RPMI8226 (cell line): ENCODE measurements at places on chromosomes 5 and 9.
A peak's percentile ranks its signal among the peaks of the same experiment; 100 is the strongest.

DNA sequence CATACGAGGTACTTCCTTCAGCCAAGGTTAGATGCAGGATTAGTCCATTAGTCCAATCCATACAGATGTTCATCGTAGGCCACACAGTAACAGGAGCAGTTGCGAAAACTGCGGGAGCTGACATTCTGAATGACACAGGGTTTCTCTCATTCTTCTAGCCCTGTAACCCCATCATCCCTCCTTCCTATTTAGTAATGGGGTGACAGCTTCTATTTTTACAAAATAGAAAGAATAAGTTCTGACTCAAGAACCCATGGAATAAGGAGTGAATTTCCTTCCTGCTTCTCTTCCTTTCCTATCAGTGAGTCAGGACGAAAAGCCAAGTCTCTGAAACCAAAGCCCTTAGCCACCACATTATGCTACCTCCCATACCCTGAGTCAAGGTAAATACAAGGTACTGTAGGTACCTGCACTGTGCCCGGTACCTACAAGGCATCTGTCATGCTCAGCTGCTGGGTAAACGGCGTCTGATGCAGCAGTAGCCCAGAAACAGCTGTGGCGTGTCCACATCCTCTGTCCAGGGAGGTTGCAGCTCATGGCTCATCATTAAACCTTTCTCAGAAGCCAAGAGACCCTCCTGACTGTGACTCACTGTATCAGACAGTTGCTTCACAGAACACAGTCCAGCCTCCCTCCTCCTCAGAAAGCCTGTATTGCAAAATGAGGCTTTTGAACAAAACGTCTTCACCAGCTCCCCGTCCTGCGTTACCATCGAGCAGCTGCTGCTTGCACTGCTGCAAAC is 84.2 kb downstream of the ESM1 start:
- no peak for DNase-seq

DNA sequence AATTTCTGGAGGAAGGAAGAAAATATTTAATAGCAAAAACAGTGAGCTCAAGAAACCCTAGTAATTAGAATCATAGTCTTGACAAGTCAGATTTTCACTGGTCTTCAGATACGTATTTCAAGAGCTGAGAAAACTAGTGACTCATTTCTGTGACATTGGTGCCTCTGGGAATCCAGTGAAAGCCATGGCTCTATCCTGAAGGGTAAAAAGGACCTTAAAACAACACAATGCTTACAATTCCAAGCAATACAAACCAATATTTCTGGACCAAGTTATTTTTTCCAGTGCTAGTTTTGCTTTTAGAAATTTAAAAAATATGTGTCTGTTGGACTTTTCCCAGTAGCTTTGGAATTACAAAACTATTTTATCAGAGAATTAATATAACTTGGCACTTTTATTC is 140.3 kb downstream of the LPAR1 start:
- no peak for DNase-seq

DNA sequence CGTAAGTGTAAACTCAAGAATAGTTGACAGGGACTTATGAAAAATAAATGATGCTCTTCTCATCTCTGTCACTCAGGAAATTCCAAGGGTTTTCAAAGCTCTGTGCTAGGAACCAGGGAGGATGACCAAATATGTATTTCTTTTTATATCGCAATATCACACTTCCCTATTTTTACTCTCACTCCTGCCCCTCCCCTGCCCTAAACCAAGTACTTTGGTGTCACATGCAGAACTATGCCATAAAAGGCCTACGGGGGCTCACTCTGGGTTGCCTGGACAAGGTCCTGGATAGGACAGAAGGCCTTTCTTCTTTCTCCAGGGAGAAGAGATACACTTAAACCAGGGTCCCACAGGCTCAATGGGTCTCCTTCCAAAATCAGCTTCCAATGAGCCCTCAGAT is 8.3 kb upstream of the RETREG1 start:
- DNase-seq: no peak

GRCh38 chr9:126893079-126893478 is 21.5 kb upstream of the RALGPS1 start:
- no peak for DNase-seq

GRCh38 chr5:80067531-80068245 is 32.5 kb downstream of the THBS4 start:
- no peak for DNase-seq

DNA sequence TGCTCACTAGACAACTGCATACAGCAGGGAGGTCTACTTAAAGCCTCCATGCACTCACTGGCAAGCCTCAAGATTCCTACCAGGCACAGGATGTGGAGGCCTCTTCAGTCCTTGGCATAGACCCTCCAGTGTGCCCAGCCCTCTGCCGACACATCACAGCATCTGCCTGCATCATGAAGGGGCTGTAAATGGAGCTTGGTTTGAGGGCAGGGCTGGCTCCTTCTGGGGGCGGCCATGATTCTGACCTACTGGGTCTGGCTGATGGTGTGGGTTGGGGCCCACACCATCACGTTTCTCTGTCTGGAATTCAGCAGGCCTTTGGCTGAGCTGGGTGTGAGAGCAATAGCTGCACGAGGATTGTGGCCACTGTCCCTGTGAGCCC is 84.9 kb upstream of the SHB start:
- no peak for DNase-seq

DNA sequence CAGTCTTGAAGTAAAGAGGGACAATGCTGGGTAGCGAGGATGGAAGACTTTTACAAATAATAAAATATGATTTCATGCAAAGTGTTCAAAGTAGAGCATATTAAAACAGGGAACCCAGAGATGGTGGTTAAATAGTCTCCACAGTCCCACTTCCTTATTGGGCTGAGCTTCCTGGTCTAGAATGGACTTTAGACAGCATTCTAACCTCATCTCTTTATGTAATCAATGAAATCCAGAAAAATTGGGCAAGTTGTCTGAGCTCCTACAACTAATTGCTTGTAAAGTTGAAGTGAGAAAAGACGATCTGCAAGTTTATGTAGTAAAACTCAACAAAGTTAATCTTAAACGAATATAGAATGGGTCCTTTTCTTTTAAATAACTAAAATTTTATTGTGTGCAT is 328.9 kb downstream of the PJA2 start:
- no peak for DNase-seq

DNA sequence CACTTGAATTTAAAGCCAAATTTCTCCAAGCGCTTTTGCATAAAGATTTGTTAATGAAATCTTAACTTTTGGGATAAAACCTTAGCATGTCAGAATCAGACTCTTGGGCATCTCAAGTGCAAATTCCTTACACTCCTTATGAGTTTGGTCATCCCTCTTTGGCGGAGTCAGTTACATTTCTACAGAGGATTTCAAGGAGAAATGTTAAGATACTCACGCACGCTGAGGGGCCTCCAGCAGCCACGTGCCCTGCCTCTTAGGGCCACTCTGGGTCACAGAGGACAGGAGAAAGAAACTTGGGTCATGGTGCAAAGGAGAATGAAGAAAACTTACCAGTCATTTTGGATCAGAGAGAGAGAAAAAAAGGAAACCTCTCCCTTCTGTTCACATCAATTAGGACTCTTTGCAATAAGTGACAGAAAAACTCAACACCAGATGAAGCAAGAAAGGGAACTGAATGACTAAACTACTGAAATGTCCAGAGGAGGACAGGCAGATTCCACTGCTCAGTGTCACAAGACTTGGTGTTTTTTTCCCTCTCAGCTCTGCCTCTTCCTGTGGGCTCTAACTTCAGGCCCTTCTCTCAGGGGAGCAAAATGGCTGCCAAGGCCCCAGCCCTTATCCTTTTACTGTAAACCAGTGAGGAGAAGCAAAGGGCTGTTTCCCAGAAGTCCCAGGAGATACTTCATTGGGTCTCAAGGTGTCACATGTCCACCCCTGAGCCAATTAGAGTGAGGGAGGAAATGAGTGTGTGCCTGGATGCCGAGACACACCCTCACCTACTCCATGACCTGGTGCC is 63.3 kb upstream of the NFIL3 start:
- DNase-seq: no peak

DNA sequence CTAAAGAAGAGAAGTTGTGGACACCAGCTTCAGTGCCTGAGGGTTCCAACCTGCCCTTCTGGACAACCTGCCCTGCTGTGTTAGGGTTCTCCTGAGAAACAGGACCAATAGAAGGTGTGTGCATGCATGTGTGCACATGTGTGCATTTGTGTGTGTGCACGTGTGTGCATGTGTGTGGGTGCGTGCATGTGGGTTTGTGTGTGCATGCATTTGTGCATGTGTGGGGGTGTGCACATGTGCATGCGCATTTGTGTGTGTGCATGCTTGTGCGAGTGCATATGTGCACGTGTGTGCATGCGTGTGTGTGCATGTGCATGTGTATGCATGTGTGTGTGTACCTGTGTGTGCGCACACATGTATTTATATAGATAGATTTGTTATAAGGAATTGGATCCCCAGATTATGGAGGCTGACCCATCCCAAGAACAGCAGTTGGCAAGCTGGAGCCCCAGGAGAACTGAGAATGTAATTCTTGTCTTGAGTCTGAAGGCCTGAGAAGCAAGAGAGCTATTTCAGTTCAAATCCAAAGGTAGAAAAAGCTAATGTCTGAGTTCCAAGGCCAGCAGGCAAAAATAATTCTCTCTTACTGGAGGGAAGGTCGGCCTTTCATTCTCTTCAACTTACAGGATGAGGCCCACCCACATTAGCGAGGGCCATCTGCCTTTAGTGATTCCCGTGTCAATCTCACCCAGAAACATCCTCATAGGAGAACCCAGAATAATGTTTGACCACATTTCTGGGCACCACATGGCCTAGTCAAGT is 62.9 kb upstream of the SYNPO start:
- DNase-seq: no peak

GRCh38 chr5:11110128-11110527 is 349.1 kb upstream of the DAP start:
- DNase-seq: no peak

GRCh38 chr9:135301271-135302263 is 178.0 kb upstream of the PPP1R26 start:
- peak; percentile 2 for DNase-seq

DNA sequence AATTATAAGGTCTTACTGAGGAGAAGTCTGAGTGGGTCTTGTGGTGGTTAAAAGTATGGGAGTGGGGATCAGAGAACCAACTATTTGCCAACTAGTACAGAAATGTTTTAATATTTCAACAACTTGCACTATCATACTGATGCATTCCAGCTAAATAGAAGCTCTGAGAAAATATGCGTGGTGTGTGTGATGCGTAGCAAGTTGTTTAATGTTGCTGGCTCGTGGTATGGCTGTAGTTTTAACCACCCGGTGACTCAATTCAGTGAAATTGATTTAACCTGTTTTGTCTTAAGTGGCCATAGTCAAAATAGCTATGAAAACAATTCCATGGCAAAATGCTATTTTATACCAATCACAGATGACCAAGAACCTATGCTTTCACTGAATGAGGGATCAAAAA is 176.5 kb upstream of the SLC24A2 start:
- DNase-seq: no peak

DNA sequence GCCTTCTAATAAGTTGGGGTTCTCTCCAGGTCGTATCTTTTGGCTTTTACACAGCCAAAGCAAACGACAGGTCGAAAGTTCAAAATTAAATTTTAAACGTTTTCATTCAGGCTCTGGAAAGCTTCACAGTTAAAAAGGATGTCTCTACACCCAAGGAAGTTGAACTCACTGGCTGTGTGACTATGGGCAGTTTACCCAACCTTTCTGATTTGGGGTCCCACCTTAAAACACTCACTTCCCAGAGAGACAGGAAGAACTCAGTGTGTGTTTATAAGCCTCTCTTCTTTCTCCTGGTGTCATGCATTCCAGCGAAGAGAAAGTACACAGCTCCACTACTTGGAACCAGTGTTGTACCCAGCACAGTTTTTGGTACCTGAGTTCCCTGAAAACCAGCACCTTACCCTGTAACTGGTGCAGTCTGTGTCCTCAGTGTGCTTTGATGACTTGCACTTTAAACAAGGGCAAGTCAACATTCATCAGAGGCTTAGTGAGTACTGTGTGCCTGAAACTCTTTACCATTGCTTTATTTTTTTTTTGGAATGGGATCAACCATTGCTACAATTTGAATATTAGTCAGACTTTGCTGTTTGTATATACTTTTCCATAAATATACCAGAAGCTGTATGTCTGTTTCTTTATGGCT is 1.7 kb downstream of the SRD5A1 start:
- no peak for DNase-seq

GRCh38 chr9:75893106-75893505 is 2.6 kb downstream of the PCSK5 start:
- no peak for DNase-seq

DNA sequence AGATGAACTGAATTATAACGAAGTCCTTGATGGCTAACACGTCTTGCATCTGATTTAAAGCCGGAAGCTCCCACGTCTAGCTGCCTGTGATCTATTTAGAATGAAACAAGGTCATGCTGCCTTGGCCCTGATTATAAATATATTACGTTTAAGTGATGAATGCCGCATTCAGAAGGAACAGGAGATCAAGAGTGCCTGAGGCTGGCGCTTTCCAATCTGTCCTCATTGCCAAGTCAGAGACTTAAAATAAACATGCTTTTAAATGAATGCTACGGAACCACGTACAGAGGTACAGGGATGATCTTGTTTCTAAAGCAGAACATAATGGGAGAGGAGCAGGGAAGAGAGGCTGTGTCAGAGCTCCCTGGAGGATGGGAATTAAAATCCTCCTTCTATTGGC is 292.8 kb downstream of the TLE1 start:
- DNase-seq: no peak

DNA sequence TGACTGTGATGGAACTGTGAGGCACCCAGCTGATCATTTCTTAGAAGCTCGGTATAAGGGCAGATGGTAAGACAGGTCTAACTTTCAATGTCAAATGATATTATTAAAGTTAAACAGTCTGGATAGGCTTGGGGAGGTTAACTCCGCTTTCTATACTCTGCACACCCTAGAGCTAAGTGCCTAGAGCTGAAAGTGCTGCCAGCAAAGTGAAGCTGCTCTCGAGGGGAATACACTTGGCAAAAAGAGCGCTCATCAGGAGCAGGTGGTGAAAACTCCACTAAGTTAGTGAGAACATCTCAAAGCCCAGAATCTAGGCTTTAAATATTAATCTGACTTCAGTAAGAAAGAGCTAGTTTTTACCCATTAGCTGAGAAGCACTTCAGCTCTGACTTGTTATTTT is 349.6 kb upstream of the SLC30A5 start:
- no peak for DNase-seq

- no peak for DNase-seq
Observed at GRCh38 chr9:134189145-134189469, 24.7 kb upstream of the RNU6ATAC start.

DNA sequence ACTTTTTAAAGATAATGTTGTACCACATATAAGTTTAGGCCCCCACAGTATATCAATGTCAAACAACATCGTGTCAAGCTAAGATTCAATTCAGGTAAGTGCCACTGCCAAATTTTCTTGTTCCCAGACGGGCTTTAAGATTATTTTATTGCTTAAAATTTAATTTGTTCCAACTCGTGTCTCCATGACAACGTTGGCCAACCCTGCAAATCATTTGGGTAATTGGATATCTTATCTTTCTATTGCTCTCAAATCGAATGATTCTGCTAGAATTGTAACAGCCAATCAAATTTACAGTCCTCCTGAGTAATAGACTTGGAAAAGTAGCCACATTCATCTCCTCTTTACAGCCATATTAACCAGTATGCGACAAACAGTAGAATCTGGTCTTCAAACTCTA is 19.5 kb downstream of the TLE1 start:
- DNase-seq: no peak

GRCh38 chr5:172502969-172503368 is 48.6 kb upstream of the SH3PXD2B start:
- DNase-seq: peak; percentile 26

- DNase-seq: no peak
Observed at GRCh38 chr5:149417711-149418368, 38.7 kb upstream of the IL17B start.
